A172 (cell line): ENCODE measurements at places on chromosomes 4 and X. TPM values are rescaled to one million over a fixed set of nuclear protein-coding genes. Genes with fewer than 3 reads are reported as not detected.

Gene ACE2
- not detected in 2 replicates for total RNA-seq

Gene GPR119
- total RNA-seq, result not detected in 2 replicates

GRCh38 chr4:93710847-93711430, 117.6 kb upstream of the ATOH1 start:
- no peak for DNase-seq

DNA sequence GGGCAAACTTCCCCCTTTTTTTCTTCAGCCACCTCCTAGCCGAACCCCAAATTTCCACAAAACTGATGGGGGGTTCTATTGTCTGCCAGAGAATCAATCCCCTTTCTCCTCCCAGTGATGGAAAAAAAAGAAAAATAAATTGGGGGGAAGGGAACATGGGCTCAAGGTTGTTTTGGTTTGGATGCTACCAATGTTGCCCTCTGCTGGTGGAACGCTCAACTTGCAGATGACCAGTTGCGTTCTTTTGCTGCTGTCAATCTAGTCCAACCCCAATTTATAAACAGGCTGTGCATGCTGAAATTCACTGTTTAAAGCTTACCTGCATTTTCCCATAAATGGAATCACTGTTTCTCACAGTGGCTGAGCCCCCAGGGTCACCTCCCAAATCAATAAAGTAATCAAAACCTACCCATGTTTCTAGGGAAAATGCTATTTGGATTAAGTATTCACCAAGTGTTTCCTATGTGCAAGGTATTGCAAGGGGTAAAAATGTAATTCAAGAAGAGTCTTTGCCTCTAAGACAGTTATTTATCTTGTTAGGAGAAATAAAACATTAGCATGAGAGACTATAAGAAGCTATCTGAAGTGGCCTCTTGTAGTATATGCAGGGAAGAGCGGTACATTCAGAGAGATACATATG, 116.7 kb upstream of the TMEM164 start:
- DNase-seq, result peak; percentile 12

- DNase-seq, result no peak
Observed at GRCh38 chr4:103626296-103626695, 93.5 kb downstream of the TACR3 start.

DNA sequence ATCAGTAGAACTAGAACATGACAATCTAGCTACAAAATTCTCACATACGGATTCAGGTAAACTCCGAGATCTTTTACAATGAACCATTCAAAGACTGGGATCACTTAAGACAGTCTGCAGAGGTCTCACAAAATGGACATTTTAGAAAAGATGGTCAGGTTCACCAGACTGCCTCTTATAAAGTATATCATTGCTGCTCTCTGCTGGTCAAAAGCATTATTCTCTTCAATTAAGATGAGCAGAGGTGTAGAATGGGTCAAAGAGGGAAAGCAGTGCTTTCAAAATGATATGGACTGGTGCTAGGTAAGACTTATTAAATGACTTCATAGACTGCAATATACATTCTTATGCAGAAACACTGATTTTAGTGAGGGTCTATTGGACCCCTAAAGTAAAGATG, 434.7 kb downstream of the PACRGL start:
- peak; percentile 5 for DNase-seq

GRCh38 chr4:40003986-40004385, 26.3 kb upstream of the PDS5A start:
- no peak for DNase-seq

Gene SLC25A5
- 161 and 176 TPM in 2 replicates for total RNA-seq

Gene NLGN3
- total RNA-seq, result 0.22 and 0.72 TPM in 2 replicates

GRCh38 chrX:57821703-57822387, 88.4 kb downstream of the ZXDA start:
- peak; percentile 49 for DNase-seq

Gene CT45A1
- not detected in 2 replicates for total RNA-seq

GRCh38 chr4:155353923-155354540, 22.7 kb downstream of the MAP9 start:
- DNase-seq, result peak; percentile 47

DNA sequence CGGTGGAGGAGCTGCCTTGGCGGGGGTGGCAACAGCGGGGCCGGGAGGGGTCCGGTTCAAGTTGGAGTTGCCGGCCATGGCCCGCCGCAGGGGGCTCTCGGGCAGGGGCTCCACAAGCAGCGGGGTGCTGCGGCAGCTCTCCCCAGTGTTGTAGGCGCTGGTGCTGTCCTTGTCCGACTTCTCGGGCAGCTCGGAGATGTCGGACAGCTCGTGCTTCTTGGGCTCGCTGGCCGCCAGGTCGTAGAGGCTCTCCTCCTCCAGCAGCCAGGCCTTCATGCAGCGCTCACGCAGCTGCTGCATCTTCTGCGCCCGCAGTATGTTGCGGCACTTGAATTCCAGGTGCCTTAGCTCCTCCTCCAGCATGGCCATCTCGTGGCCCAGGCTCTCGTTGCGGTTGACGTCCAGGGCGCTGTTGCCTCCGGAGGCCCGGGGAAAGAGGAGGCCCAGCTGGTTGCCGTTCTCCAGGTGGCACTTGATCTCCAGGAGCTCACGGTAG, 9.7 kb downstream of the SSR4 start:
- no peak for DNase-seq

Gene PABPC1L2A
- not detected in 2 replicates for total RNA-seq

GRCh38 chr4:2792711-2793585, at the start of gene SH3BP2:
Gene SH3BP2 (plus strand): TSS chr4:2793085. CDS start chr4:2820618, 27,533 bp downstream.
- peak; percentile 25 for DNase-seq

DNA sequence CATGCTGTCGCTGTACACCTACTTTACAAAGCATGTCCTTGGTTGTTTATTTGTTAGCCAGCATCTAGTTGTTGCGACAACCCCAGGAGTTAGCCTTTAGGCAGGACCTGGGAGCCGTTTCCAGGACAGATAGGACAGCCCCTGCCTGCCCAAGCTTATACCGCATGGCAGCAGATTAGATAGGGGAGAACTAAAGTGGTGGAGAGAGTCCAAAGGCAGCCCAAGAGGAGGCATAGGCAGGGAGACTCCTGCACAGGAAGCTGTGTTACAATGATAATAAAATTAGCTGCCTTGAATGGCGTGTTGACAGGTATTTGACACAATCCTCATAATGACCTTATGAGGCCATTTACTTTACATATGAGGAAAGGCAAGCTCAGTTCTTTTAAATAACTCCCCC, 13.0 kb downstream of the NSDHL start:
- DNase-seq, result no peak

Gene NEXMIF
- total RNA-seq, result not detected in 2 replicates

Gene SOWAHD
- total RNA-seq, result 0.72 TPM in 1 of 2 replicates, not detected in the other

Gene XK
- 2.0 and 2.2 TPM in 2 replicates for total RNA-seq

DNA sequence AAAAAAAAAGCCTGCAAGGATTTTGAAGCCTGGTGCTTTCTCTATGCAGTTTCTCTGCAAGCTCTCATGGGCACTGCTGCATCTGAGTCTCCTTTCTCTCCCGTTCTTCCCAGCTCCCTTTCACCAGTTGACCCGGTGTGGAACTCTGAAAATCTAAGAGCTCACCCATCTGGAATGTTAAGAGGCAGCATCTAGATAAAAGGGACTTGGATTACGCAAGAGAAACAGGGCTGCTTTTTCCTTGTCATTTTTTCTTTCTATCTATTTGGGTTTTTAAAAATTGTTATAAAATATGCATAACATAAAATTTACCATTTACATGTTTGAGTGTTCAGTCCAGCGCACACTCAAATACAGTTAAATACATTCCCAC, 95.2 kb upstream of the RPS6KA3 start:
- DNase-seq, result no peak

Gene NDUFB11
- total RNA-seq, result 85.8 and 120 TPM in 2 replicates

Gene TLR3
- 4.0 and 4.4 TPM in 2 replicates for total RNA-seq

DNA sequence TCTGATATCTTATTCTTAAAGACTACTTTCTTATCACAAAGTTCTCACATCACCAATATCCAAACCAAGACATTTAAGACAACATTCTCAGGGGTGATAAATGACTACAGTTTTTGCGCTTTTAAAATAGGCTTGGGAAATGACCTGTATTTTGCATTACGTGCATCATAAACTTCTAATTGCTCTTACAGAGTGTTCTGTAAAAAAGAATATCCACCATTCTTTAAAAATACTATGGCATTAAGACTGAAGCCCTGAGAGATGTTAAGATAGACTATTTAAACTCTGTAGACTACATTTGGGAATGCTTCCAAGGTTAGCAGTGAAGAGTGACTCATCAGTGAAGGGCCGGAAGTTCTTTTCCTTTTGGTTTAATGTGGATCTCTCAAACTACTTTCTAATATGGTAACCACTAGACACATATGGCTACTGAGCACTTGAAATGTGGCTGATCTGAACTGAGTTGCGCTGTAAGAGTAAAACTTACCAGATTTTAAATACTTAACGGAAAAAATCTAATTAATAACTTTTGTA, 518.8 kb upstream of the FTHL17 start:
- DNase-seq, result peak; percentile 90

Gene TCEANC
- total RNA-seq, result 3.0 and 5.6 TPM in 2 replicates

- no peak for DNase-seq
Observed at GRCh38 chr4:6633091-6633906, 7.2 kb upstream of the MRFAP1 start.

DNA sequence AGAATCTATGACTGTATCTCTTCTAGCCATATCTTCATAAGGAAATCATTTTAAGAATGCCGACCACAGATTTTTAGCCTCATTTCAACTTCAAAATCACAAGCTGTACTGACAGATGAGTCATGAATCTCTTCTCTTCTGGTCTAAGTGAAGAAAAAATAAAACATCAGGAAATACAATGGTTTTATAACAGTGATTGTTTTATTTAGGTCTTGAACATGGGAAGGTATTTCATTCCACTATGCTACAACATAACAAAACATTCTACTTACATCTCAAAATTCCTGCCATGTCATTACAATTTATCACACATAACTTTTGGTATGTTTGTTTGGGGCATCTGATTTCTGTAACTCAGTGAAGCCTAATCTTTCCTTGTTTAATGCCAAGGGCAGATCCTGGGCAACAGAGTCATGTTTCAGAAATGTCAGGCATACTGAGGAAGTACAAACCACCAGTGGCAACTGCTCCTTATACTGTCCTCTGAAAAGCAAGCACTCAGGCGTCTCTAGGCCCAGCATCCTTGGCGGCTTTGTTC, 325.0 kb downstream of the PDHA2 start:
- DNase-seq, result peak; percentile 81

Gene NDNF
- total RNA-seq, result 0.14 and 0.29 TPM in 2 replicates

Gene IL2RG
- 0.22 and 1.4 TPM in 2 replicates for total RNA-seq

- DNase-seq, result no peak
Observed at GRCh38 chrX:119071381-119071780, 1.4 kb upstream of the CT47C1 start.

Gene ADAMTS3
- total RNA-seq, result 0.19 TPM in 1 of 2 replicates, not detected in the other
